AG09319 (cell line): ENCODE measurements at places on chromosomes 5 and 9.

- no peak for DNase-seq
Observed at GRCh38 chr5:38601863-38602298, 45.4 kb upstream of the LIFR start.

GRCh38 chr5:1744393-1745122 lies 55.1 kb downstream of the MRPL36 start:
- no peak for DNase-seq

- no peak for DNase-seq
Observed at GRCh38 chr5:30099634-30100033, 1093.9 kb upstream of the CDH6 start.

DNA sequence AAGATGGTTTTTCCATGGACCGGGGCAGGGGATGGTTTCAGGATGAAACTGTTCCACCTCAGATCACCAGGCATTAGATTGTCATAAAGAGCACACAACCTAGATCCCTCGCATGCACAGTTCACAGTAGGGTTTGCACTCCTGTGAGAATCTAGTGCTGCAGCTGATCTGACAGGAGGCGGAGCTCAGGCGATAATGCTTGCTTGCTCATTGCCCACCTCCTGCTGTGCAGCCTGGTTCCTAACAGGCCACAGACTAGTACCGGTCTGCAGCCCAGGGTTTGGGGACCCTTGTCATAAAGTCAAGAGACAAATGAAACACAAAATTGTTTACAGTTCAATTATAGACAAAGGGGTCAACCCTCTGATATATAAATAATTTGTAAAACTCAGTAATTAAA lies 101.7 kb downstream of the RANBP17 start:
- DNase-seq, result no peak

DNA sequence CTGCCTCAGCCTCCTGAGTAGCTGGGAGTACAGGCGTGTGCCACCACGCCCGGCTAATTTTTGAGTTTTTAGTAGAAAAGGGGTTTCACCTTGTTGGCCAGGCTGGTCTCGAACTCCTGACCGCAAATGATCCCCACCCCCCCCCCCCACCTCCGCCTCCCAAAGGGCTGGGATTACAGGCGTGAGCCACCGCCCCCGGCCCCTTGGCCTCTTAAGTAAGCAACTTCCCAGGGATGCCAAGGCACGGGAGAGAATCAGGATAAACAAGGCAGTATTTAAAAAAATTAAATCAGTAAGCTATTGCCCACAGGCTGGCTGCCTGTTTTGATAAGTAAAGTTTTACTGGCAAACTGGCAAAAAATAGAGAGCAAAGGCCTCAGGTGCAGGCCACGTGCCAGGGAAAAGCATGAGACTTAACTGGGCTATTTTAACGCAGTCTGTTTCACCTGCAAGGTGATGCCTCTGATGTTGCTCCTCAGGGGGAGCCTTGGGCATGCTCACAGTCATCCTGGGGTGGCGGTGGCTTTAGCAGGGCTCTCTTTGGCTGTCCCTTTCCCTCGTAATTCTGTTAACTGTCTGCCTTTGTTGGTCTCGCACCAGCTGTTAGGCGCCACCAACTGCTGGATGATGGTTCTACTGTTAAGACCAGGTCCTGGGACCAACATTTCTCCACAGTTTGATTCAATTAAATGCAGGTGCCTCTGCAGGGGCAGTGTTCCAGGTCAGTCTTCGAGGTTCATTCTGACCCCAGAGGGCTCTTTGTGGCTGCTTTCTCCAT lies 19.4 kb upstream of the RNF130 start:
- no peak for DNase-seq

- no peak for DNase-seq
Observed at GRCh38 chr5:158506648-158507047, 593.1 kb downstream of the EBF1 start.

DNA sequence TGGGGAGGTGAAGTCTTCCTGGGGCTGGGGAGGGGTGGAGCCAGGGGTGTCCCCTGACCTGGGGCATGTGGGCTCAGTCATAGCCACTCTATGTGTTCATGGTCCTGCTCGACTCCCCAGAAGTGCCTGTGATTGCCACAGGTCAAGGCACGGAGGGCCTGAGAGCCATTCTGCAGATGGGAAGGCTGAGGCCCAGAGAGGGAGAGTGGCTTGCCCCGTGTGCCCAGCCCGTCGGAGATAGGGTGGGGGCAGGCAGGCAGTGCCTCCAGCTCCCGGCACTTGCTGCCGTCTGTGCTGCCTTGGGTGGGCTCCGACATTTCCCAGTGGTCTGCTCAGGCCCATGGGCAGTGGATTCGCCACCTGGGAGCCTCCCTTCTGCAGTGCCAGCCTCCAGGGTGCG lies 74.0 kb downstream of the RXRA start:
- DNase-seq, result no peak

GRCh38 chr9:94554439-94555331 lies at the start of gene PCAT7:
Gene PCAT7 (plus strand): TSS chr9:94555083.
- no peak for DNase-seq

DNA sequence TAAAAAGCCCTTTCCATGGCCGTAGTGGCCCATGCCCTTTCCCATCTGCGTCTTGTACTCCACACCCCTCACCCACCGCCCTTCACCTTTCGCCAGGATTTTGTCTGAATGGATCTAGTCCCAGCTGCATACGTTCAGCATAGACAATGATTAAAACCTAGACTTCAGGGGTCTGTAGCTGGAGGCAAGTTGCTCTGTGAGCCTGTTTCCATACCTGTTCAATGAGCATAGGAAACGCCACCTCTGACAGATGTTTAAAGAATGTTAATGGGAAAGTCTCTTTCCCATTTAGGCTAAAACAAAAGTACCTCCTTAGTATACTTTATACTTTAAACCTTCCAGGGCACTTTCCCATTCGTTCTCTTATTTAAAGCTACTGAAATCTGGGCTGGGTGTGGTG lies 105.7 kb downstream of the SPRY4 start:
- no peak for DNase-seq

DNA sequence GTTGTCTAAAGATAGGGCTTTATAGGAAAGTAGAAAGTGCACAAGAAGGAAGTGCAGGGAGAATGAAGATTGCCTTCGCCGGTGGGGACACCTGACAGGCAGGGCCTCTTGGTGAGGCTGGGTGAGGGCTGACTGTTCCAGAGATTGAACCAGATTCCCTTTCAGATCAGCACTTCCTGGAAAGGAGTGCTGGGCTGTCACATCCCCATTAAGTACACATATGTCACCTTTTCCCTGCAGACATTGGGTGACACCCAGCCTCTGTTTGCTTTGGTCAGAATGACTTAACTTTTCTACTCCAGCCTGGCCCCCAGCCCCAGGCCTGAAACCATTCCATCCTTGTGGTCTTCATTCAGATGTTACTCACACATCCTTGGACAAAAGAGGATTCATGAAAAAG lies 7.4 kb upstream of the SHROOM1 start:
- no peak for DNase-seq
